ENCODE measurements at places on chromosomes 2 and 18. TPM values are rescaled to one million over a fixed set of nuclear protein-coding genes. Genes with fewer than 3 reads are reported as not detected.

Gene CROCC2
- not detected for total RNA-seq

Gene RNASEH1
- total RNA-seq: 30.5 TPM

Gene HOXD12
- total RNA-seq: not detected

Gene SLC5A7
- total RNA-seq: not detected

Gene CD207
- total RNA-seq: not detected

- no peak for DNase-seq
Observed at GRCh38 chr2:239393941-239394340, 6.9 kb downstream of the HDAC4 start.

- DNase-seq: no peak
Observed at GRCh38 chr18:24103320-24104021, 35.4 kb upstream of the CABYR start.

- peak; percentile 27 for DNase-seq
Observed at GRCh38 chr18:49359732-49360444, 100.6 kb downstream of the DYM start.

DNA sequence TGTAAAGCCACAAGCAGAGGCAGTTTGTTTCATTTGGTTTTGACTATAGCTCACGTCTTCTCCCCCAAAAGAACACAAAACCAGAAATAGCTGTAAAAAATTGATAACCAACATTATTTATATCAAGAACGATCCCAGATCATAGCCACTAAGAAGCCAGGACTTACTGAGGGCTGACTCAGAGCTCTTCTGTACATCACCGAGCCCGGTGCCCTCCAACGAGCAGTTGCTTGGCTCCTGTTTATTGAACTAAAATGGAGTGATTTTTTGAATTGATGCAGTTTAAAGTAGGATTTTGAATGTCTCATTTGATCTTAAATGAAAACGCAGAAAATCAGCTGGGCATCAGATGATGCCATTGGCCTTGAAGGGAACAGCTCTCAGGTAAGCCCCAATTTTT lies 343.3 kb downstream of the INSIG2 start:
- no peak for DNase-seq

DNA sequence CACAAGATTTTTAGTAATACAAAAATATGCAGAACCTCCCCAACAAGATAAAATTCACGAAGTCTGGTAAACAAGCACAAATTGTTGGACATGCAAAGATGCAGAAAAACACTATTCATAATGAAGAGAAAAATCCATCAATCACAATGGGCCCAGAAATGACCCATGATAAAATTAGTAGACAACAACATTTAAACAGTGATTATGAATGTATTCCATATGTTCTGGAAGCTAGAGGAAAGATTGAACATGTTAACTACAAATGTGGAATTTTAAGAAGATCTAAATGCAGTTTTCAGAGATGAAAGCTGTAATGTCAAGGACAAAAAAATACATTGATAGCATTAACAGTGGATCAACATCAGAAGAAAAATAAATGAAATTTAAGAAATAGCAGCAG lies 243.3 kb upstream of the LINC00305 start:
- no peak for DNase-seq

DNA sequence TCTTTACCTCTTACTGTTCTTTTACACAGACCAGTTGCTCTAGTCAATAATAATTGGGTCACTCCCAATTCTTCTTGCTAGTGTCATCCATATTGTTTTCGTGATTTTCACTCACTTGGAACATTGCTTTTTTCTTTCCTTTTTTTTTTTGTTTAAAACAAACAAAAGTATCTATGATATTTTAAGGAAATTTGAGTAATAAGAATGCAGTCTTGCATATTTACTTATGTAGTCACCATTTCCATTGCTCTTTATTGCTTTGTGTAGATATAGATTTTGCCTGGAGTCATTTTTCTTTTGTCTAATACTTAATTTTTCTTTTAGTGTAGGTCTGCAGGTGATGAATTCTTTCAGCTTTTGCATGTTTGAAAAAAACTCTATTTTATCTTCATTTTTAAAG lies 71.9 kb downstream of the WDR7 start:
- no peak for DNase-seq

- DNase-seq: no peak
Observed at GRCh38 chr18:63624863-63625262, 19.2 kb downstream of the SERPINB4 start.
